NCI-H345 (cell line): ENCODE measurements at places on chromosomes 12 and 14.

DNA sequence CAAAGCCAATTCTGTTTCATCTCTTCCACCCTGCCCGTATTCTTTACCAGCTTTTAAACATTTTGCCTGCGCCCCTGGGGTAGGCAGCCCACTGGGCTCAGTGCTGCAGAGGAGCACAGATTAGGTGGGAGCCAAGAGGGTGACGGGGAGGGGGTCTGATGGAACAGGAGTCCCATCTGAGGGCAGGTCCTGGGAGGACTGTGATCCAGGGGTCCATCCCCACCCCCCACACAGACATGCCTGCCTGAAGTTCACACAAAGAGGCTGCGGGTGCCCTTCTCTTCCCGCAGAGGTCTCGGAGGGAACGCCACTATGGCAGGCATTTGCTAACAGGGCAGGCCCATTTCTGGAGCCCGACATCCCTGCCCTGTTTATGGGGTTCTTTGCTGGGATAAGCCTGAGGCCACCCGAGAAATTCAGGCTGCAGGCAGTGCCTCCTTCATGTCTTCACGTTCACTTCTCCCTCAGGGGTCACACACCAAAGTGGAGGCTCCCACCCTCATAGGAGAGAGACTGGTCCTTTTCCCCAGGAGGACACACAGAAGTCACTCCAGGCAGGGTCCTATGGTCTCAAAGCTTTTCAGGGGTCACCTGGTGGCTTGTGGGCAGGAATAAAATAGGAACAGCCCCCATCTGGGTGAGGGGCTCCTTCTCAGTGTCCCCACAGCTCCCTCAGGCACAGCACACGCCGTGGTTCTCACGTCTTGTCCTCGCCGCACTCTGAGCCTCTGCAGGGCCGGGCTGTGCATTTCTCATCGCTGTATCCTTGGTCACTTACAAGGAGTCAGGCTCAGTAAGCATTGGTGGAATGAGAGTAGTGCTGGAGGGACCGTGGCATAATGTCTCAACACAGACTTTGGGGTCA is 12.9 kb downstream of the VASH1 start:
- DNase-seq: no peak

- DNase-seq: no peak
These were observed 376.3 kb upstream of the RGS6 start for GRCh38 chr14:71555654-71556559.

DNA sequence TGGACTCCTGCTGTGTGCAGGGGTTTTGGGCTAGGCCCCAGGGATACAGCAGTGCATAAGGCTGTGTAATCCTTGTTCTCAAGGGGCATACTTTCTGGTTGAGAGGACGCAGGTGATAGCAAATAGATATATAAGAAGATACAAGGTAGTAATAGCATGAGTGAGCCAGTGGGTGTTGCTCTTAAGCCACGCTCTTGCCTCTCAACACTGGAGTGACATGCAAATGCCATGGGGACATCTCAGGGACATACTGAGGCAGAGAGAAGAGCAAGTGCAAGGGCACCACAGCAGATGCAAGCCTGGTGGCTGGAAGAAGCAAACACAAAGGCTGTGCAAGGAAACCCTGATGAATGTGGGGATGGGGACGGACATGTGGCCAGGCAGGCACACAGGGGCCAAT is 223.3 kb downstream of the CHST11 start:
- DNase-seq: peak; percentile 54

- no peak for DNase-seq
These were observed 185.6 kb upstream of the C14orf180 start for GRCh38 chr14:104393898-104394381.

GRCh38 chr14:90602088-90602687 is 205.4 kb downstream of the CALM1 start:
- no peak for DNase-seq

DNA sequence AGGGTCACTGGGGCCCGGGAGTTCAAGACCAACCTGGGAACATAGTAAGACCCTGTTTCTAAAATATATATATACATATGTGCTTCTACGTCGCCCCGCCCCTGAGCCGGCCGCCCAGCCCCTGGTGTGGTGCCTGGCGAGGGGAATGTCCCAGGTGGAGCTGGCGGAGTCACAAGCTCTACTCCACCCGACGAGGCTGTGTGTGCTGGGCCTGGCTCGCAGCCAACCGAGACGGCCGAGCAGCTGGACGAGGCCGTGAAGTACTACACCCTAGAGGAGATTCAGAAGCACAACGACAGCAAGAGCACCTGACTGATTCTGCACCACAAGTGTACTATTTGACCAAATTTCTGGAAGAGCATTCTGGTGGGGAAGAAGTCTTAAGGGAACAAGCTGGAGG is 22.1 kb upstream of the ITPK1 start:
- peak; percentile 79 for DNase-seq

- no peak for DNase-seq
These were observed 220.5 kb downstream of the FOXN3 start for GRCh38 chr14:89196545-89196944.

DNA sequence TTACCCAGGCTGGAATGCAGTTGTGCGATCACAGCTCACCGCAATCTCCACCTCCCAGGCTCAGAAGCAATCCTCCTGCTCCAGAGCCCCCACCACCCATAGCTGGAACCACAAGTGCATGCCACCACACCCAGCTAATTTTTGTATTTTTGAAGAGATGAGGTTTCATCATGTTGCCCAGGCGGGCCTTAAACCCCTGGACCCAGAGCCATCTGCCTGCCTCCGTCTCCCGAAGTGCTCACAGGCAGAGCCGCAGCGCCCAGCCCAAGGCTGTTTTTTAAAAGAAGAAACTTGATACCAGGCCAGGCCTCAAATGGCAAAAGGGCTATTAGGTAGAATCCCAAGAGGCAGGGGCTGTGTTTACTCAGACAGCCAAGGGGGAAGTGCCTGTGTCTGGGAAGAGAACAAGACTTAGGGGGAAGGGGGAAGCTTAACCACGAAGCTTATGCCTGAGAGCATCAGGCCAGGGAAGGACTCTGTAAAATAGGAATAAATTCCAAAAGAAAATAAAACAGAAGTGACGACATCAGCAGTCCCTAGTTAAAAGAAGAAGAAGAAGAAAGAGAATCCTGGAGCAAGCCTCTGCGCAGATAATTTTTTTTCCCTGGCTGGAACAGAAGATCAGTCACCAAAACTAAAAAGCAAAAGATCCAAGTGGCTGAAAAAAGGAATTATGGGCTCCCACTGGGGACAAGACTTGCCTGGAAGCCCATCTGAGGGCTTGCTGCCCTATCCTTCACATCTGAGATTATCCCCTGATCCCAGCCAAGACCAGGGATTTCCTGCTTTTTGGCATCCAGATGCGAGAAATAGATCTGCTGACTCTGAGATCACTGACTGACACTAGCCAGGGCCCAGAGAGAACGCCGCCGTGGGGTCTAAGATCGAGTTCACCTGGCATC is 170.5 kb downstream of the NDUFA12 start:
- DNase-seq: peak; percentile 25

GRCh38 chr14:32166924-32167323 is 34.9 kb upstream of the RNU6-7 start:
- no peak for DNase-seq

DNA sequence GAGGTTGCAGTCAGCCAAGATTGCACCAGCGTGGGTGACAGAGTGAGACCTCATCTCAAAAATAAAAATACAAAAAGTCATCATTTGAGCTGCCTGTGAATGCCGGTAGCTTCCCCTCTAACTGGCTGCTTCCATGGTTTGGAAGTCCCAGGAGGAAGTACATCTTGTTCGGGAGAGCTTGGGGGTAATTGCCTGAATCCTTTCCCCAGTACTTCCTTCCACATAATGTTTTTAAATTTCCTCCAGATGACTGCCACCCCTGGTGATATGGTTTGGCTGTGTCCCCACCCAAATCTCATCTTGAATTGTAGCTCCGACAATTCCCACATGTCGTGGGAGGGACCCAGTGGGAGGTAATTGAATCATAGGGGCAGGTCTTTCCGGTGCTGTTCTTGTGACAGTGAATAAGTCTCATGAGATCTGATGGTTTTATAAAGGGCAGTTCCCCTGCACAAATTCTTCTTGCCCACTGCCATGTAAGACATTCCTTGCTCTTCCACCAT is 87.2 kb downstream of the SPRING1 start:
- DNase-seq: no peak
